ENCODE measurements at places on chromosomes 13 and 19.

DNA sequence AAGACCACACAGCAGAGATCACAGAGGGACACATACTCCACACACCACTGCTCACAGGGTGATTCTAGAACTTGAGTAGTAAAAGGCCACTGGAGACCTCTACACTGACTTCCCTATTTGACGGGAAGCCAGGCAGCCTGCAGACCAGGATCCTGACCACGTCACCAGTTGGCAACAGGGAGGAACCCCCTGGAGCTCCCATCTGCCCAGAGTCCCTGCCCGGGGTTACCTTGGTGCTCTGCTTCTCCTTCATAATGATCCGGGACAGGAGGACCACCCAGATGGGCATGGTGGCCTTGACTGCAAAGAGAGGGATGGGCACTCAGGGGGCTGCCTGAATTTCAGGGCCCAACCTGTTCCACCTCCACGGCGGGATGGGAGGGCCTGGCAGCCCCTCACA lies 932 bp downstream of the SLC35E1 start:
- DNase-seq = no peak

DNA sequence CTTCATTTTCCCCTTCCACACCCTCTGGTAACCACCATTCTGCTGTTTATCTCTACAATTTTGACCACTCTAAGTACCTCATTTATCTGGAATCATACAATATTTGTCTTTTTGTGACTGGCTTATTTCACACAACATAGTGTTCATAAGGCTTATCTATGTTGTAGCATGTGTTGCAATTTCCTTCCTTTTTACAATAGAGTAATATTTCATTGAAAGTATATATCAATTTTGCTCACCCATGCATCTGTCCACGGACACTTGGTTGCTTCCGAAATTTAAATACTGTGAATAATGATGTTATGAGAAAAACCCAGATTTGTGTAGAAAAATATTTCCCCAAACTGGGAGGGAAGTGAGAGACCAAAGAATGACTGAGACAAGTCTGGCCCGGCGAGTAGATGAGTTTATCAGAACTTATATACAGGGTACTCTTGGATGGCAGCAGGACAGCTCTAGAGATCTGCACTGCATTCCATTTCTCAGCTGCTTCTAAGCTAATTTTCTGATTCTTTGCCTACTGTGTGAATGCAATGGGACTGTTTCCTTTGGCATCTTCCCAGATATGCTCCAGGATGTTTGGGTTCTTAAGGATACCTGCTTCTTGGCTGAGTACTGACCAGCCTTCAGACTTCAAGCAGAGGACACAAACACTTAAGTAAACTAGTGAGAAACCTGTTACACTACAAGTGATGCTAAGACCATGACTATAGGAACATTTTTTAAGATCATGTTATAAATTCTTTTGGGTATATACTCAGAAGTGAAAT lies 834.0 kb upstream of the PCDH9 start:
- no peak for DNase-seq

DNA sequence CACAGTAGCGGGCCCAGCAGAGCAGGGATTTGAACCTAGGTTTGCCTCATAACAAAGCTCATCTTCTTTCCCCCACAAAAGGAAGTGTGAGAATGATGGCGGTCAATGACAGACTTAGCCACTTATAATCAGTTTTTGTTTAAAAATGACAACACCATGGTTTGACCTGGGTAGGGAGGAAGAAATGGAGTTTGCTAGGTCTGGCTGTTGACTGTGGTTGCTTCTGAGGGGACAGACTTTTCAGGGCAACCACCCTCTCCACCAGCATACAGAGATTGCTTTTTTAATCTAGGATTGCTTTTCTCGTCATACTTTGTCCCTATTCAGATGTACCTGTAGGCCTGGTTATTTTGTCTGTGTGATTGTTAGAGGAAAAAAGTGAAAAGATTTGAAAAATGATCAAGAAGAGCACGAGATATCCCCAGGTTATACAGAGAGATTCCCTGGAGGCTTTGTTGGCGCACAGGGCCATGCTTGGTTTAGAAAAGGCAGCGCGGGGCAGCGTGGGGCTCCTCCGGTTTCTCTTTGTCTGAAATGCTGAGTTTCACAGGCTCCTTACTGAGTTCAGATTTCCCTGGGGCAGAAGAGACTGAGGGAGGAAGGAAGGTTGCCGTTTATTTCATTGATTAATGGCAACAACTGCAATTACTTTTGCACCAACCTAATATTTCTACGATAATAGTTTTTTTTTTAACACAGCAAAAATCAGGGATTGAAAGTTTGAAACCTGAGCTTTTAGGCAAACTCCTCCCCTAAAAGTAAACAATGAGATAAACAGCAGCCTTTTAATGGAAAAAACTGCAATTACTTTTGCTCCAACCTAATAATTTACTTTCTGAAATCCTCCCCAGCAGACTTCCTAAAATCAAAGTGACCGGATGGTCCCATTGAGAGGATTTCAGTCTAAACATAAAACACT lies 97.0 kb upstream of the RNF113B start:
- no peak for DNase-seq

DNA sequence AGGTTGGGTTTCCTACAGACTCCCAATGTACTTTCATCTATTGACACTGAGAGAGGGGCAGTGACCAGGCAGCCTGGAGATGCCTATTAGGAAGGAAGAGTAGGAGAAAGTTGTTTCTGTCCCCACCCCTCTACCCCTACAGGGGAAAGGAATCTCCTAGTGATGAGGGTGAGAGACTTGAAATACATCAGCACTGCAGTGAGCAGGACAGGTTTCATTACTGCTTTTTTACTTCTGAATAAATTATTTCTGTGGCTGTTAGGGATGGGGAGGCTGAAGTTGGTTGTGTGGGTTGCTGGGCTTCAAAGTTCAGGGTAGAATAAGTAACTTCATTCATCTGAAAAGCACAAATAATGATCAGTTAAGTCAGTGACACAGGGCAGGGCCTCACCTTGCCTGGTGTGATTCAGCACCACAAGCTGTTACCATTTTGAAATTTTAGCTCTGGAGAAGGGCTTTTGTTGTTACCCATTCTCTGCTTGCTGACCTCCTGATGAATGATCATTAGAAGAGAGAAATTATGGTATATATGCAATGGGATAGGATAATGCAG lies 19.3 kb downstream of the CEACAM1 start:
- DNase-seq = no peak

- DNase-seq = no peak
Measured at GRCh38 chr19:42203700-42204099, 13.8 kb downstream of the DEDD2 start.

- DNase-seq = no peak
Measured at GRCh38 chr19:45173816-45174215, 4.2 kb downstream of the TRAPPC6A start.

GRCh38 chr13:35857769-35858168 lies 273.4 kb downstream of the DCLK1 start:
- no peak for DNase-seq

- DNase-seq = no peak
Measured at GRCh38 chr19:1527650-1528309, 3.9 kb downstream of the PLK5 start.

DNA sequence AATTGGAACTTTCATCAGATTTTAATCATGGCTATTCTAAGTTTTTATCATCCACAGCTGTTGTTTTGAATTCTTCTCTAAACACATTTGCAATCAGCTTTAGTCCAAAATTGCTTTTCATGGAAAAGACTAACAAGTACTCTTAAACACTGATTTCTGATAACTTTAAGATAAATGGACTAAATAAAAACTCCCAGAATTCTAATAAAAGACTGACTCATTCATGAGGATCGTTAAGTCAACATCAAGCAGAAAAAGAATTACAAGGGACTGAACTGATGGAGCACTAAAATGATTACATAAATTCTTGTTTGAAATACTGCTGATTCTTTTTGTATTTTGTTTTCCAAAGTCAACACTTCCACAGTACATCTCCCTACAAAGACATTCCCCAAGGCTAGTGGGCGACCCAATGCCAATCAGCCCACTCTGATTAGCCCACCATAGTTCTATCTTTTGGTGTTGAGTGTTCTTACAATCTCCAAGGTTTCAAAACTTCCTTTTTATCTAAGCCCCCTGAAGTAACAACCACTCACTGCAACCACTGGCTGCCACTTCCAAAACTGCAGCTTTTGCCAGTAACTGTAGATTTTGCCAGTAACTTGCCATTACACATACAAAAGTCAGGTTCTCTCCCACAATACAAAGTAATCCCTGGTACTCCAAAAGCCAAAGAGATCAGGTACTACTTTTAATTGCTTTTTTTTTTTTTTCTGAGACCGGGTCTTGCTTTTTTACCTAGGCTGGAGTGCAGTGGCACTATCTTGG lies 14.0 kb upstream of the NAA16 start:
- DNase-seq = no peak

DNA sequence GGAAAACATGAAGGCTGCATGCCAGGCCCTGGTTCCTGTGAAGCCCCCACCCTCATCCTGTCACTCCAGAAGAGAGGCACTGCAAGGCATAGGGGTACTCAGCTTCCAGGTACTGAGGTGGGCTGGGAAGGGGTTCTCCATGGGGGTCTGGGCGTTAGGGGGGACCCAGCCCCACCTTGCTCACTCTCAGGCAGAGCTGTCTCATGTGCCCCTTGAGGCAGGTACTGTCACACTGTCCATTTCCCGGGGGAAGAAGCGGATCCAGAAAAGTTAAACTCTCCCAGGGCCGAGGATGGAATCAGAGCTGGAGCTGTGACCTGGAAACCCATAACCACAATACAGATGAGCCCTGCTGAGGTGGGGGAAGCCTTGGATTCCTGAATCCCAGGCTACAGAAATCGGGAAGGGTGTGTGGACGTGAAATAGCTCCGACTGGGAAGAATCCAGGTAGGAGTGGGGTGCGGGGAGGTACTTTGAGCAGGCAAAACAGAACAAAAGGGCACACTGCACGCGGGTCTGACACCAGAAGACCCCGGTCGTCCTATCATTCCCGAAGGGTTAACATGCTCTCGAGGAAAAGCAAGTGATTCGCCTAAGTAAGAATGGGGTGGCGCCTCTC lies 540 bp upstream of the USE1 start:
- no peak for DNase-seq

DNA sequence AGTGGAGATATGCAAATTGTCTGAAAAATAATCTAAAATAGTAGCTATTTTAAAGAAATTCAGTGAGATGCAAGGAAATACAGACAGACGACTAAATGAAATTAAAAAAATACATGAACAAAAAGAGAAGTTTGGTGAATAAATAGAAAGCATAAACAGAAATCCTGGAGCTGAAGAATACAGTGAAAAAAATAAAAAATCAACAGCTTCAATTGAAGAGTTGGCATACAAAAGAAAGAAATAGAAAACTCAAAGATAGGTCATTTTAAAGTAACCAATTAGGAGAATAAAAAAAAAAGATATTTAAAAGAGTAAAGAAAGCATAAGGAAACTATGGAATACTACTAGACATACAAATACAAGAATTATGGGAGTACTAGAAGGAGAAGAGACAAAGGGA lies 2191.5 kb upstream of the PCDH20 start:
- DNase-seq = no peak

GRCh38 chr19:45800070-45800553 lies 7.5 kb upstream of the DMWD start:
- DNase-seq = no peak

- DNase-seq = no peak
Measured at GRCh38 chr13:44272692-44273091, 100.9 kb upstream of the SERP2 start.

DNA sequence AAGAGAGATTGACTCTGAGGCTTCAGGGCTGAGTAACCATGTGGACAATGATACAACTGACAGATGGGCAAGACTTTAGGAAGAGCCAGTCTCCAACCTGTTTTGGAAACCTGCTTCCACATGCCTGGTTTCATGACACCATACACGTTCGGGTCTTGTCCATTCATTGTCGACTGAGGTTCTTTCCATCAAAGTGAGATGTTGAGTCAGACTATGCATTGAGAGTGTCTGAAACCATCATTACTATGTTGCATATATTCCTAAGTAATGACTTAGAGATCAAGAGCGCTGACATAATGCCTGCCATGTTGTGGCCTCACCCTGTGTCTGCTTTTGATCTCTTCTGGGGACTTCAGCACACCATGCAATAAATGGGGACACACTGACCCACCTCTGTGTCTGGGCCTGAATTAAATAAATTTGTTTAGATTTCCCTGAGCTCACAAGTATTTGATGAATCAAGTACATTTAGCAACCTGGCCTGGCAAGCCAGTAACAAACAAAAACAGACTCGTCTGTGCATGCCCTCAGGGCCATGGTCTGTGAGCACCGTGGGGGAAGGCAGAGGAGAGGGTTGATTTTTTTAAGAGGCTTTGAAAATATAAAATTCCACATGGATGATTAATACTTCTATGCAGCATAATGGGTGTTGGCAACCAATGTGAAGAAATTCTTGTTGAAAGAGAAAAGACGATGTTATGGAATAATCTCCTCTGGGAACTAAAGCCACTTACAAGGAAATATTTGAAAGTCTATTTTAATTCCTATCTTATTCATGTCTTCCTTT lies 49.9 kb upstream of the UBAC2 start:
- no peak for DNase-seq

DNA sequence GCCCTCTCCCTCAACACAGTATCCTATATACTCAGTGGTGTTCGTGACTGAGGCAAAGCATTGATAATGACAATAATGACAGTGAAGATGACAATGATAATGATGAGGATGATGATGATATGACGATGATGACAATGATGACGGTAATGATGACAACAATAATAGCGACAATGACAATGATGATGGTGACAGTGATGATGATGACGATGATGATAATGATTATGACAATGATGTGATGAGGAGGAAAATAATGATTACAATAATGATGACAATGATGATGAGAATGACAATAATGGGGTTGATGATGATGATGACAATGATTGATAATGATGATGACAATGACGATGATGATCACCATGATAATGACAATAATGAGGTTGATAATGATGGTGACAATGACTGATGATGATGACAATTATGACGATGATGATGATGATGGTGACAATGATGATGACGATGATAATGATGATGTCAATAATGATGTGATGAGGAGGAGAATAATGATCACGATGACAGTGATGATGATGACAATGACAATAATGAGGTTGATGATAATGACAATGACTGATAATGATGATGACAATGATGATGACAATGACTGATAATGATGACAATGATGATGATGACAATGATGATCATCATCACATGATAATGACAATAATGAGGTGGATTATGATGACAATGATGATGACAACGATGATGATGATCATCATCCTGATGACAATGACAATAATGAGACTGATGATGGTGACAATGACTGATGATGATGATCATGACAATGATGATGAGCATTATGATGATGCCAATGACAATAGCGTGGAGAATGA lies 16.7 kb downstream of the ELSPBP1 start:
- DNase-seq = no peak

GRCh38 chr19:10361569-10362011 lies 18.8 kb downstream of the TYK2 start:
- DNase-seq = no peak

DNA sequence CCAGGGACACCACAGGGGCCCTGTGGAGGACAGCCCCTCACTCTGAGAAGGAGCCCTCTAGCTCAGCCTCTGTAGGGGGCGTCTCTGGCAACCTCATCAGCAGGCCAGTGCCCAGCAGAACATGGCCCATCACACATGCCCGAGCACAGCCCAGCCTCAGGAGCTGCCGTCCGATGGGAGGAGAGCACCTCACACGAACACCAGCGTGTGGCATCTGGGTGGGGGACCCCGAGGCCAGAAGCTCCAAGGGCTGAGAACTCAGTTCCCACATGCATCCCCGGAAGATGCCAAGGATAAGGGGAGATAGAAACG lies 11.3 kb downstream of the SH3GL1 start:
- no peak for DNase-seq
